ENCODE measurements at places on chromosomes 2 and 18.

- no peak for DNase-seq
These were observed 2.0 kb downstream of the MAP3K20 start for GRCh38 chr2:173077506-173078177.

GRCh38 chr2:109188496-109188890 lies 59.5 kb downstream of the SH3RF3 start:
- DNase-seq: peak; percentile 44

GRCh38 chr2:203758841-203759689 lies 52.6 kb downstream of the CD28 start:
- DNase-seq: no peak

DNA sequence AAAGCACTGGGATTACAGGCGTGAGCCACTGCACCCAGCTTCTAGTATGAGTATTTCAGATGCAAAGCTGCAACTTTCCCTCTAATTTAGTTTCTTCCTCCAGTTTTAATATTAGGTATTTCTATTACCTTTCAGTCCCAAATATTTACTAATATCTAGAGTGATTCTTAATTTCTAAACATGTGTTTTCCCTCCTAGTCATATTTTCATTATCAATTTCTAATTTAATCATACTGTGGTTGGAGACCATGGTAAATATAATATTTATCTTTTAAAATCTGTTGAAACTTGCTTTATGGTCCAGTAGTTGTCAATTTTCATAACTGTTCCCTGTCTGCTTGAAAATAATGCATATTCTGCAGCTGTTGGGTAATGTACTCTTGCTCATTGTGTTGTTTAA lies 245.9 kb upstream of the REV1 start:
- DNase-seq: no peak

GRCh38 chr2:32272279-32272678 lies 5.4 kb upstream of the YIPF4 start:
- DNase-seq: no peak

DNA sequence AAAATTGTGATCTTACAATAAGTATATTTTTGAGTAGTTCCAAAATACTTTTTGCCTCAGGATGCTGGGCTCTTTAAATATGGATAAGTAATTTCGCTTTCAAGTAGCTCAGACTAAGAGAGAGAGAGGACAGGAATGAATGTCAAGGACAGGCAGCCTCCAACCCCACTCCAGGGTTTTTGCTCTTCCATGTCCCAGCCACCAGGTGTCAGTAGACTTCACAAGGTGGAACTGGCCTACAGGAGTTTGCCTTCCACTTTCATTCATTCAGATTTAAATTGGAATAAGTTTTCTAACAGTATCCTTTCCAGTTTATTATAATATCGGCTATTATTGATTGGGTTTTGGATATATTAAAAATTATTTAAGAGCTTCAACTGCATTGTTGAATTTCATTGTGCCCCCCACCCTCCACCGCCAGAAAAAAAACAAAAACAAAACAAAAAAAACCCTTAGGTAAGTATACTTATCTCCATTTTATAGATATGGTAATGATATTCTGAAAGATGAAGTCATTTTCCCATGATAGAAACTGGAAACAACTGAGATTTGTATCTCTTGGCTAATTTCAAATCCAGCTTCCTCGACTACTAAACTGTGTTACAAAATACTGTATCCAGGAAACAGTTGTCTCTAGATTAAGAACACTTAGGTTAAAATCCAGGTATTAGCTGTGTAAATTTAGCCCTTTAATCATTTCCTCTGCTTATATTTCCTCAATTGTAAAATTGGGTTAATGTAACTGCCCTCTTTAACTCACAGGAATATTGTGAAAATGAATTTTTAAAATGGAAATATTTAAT lies 793.1 kb downstream of the ERBB4 start:
- DNase-seq: peak; percentile 69

- DNase-seq: no peak
These were observed 20.8 kb downstream of the RASGRP3 start for GRCh38 chr2:33497221-33497650.

DNA sequence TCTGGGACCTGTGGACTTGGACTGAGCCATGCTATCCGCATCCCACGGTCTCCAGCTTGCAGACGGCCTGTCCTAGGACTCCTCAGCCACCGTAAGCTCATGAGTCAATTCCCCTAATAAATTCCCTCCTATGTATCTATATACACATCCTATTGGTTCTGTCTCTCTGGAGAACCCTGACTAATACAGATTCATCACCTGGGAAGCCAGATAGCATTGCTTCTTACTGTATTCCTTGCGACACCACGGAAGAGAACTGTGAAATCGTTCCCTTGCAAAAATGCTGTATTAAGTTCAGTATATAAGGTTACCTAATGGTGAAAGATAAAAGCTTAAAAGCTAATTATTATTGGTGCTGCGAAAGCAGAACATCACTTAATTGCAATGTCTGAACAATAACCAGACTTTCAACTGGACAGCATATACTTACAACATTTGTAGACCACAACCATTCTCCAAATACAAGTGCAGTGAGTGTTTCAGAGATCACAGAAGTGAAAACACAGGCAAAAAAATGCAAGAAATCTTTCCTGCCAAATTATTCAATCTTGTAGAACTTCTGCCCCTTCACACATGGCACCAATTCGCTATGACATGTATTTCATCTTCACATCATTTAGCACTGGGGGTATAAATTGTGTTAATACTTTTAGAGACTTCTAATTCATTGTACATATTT lies 352.9 kb downstream of the TXNL1 start:
- no peak for DNase-seq

- no peak for DNase-seq
These were observed 80.0 kb downstream of the ACAA2 start for GRCh38 chr18:49733321-49733720.

DNA sequence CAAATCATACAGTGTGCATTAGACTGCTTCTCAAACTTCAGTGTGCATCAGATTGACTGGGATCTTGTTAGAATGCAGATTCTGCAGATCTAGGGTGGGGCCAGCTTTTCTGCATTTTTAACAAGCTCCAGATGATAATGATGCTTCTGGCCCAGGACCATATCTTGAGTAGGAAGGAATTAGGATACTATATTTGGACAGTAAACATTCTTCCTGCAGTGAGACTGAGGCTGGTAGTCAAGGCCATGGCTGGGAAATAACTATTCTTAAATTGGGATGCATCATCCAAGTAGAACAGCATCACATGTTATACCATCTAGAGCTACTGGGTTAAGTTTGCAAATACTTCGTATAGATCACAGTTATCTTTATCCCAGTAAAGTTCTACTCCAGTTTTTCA lies 28.4 kb upstream of the ARMC9 start:
- DNase-seq: no peak

DNA sequence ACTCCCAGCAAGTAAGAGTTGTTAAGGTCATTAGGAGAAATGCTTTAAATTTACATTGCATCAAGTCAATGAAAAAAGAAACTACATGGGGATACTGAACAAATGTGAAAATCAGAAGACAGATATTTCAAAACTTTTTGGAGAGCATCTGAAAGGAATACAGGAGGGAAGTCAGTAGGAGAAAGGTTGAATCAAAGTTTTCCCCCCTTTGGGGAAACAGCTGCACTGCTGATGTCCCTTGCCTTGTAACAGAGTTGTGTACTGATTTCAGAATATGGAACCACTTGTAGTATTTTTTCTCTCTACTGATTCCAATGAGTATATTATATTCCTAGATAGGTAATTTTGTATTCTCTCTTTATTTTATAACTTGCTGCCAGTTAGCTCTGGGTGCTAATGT lies 592.5 kb upstream of the ZEB2 start:
- no peak for DNase-seq

DNA sequence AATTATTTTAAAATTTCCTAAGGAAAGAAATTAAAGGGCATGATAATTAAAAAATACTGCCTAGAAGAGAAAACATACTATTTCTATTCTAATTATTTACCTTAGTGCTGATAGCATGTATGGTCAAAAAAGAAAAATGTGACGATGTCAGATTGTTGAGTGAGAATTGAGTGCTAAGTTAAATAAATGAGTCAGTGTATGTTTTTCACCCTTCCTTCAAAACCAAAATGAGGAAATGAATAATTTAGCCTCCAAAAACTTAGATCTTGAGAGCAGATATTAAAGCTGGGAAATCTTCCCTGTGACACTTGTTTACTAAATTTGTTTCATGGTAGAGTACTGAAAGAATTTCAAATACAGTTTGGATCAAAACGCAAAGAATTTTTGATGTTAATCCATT lies 58.6 kb upstream of the NYAP2 start:
- DNase-seq: no peak

DNA sequence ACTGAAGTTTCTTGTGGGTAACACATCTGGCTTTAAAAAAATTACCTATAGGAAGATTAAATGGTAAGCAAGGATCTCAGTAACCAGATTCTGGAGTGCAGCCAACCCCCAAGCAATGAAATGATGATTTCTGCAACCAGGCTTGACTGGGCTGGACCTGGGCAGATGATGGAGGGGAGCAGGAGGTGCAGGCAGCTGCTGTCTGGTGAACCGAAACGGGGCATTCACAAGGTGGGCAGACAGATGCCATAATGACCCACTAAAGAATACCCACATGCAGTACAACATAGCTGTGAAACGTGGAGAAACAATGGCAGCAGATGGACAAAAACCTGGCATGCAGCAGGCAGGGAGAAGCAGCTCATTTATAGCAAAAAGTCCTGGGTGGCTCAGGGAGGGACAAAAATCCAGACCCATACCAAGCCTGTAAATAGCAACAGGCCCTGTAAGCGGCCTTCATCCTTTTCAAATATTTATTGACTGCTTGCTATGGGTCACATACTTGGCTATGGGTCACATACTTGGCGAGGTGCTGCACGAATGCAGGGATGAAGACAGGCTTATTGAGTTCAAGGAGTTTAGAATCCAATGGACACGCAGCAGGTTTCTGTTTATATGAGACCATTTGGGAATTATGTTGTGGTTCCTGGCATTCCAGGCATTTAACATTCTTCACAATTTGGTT lies 244.7 kb downstream of the HRH4 start:
- DNase-seq: no peak

DNA sequence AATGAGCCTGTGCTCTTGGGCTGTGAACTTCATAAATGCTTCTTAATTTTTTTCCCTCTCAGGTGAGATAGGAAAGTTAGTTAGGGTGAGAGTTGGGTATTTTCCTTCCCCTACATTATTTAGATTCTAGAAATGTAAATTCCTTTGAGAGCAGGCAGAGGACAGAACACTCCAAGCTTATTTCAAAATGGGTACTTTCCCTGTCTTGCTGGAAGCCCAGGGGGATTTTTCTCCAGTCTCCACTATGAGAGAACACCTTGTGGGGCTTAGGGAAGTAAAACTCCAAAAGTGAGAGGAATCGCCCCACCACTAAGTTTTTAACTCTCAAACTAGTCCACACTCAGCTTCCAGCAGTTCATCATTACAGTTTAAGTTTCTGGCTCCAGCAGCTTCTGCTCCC lies 253.2 kb upstream of the CTAGE1 start:
- DNase-seq: no peak

DNA sequence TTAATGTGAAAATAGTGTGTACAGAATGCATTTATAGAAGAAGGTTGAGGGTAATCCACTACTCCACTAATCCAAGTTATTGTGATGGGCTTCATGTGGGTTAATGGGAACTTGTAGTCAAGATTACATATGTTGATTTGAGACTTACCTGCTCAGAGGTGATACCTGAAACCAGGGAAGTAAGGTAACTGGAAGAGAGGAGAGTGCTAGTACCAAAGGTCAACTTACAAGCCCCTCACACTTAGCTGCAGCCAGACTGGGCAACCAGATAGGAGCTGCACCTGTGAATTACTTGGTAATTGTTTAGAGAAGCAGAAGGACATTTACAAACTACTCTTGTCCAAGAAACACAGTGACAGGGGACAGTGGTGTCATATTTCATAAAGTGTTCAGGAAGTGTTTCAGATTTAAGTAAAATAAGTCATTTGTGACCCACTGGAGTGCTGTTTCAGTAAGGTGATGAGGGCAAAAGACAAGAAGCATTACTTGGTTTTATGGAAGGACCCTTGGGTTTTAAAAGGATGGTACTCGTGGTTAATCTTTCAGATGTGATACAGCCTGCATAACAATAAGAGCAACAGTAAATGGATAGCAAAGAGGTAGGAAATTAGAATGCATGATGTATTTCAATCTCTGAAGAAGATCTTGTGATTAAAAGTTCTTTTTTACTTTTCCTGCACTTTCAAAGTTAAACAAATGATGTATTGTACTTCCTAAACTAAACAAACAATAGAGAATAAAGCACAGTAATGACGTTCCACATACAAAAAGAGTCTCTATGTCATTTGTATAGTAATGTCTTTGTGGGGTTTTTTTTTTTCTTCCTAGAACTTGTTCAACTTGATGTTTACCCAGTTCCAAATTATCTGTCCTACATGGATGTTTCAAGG lies 189.3 kb downstream of the PHLPP1 start:
- DNase-seq: no peak

GRCh38 chr2:43132683-43133301 lies 93.6 kb downstream of the ZFP36L2 start:
- DNase-seq: no peak

- DNase-seq: no peak
These were observed 48.7 kb upstream of the CD226 start for GRCh38 chr18:69996417-69996816.

DNA sequence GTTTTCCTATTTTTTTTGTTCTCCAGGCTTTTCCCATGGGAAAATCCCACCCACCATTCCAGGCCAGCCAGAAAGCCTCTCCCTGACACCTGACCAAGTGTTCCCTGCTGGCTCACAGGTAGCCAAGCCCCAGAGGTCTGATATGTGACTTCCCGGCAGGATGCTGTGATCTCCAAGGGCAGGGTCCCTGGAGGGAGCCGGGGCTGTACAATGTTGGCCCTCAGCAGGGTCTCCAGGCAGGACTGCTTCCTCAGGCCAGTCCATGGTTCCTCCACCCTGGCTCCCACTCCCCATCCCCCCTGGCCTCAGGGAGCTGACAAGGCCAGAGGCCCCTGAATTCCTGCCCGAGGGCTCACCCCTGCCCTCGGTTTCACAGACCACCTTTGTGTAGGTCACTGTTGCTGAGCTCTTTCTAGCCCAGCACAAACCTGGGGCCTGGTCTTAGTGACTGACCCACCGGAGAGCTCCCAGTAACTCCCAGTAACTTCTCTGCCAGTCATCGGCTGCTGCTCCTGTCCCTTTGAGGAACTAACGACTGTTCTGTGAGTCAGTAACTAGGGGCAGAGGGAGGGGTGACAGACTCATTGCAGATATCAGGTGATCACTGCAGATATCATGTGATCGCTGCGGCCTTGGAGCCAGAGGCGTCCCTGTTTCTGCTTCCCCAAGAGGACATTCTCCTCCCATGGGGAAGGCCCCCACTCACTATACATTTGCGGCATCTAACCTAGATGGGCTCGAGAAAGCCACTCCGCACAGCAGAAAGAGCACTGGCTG lies 38.7 kb downstream of the SDC1 start:
- no peak for DNase-seq

DNA sequence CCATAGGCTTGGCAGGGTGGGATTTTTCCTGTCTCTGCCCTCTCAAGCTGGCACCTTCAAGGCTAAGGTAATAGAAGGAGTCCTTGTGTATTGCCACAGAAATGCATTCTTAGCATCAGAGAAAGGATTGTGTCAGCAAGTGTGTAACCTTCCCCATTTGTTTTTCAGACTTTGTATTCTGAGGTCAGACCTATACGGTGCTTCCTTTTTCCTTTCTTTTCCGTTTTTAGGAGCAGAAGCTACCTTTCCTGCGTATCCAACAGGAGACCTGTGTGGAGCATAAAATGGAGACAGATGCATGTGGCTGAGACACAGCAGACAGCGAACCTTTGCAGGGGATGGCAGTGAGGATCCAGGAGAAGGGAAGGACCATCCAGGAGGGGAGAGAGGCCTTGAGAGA lies 46.6 kb downstream of the ARL5A start:
- no peak for DNase-seq

- DNase-seq: no peak
These were observed 285.0 kb upstream of the KCNH7 start for GRCh38 chr2:163123526-163123925.

- DNase-seq: no peak
These were observed 18.6 kb downstream of the THNSL2 start for GRCh38 chr2:88188748-88189147.
